ENCODE measurements at places on chromosomes 16 and 17.

- no peak for DNase-seq
- H3K4me1 ChIP-seq: no peaks in the 10 kb centered on the region
- no peak overlapping the region for H3K4me3 ChIP-seq
- no peak overlapping the region for H3K27ac ChIP-seq
- H3K27me3 ChIP-seq: peaks cover 35% of the 10 kb centered on the region
Observed at GRCh38 chr17:15342460-15342859, 1.1 kb upstream of the TEKT3 start.

- peak; percentile 50 for DNase-seq
- peak within 1 kb of the TSS; percentile 80 for H3K27ac ChIP-seq
- no peaks in the 10 kb centered on the region for H3K27me3 ChIP-seq
- peaks cover 6% of the 10 kb centered on the region for H3K4me1 ChIP-seq
- H3K4me3 ChIP-seq: peak within 1 kb of the TSS; percentile 74
Observed at GRCh38 chr16:66830422-66831404, at the start of gene NAE1. Gene NAE1 (minus strand): TSS chr16:66830976. CDS start chr16:66830899, 77 bp downstream.

DNA sequence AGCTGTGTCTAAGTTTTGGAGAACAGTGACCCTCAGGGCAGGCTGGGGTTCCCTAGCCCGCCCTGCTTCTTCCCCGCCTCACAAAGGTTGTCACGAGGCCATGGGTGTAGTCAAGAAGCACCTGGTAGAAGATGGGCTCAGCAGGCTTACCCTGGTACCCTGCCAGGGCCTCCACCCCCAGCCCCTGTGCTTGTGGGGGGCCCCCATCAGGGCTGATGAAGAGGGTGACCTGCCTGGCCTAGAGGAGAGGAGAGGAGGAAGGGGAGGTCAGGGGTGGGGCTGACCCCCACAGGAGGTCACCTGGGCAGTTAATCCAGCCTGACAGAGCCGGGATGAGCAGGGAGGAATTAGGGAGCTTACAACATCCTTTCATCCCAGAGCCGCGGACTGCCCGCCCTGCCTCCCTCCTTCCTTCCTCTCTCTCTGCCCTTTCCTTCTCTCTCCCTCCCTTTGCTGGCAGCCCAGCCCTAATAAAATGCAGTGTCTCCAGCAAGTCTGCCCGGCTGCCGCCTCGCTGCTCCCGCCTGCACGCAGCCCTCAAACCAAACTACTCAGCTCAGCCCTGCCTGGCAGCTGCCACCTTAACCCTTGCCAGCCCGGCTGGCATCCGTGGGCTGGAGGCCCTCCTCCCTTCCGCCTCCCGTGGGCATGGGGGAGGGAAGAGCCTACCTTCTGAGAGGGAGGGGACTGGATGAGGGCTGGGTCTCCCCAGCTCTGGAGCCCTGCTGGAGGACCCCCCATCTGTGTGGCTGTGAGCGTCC is 7.2 kb downstream of the DLX3 start:
- no peaks in the 10 kb centered on the region for H3K27me3 ChIP-seq
- H3K36me3 ChIP-seq: no peaks in the 10 kb centered on the region

- no peak for DNase-seq
- H3K27ac ChIP-seq: no peak overlapping the region
- H3K27me3 ChIP-seq: no peaks in the 10 kb centered on the region
Observed at GRCh38 chr17:12730421-12730820, 58.9 kb upstream of the ARHGAP44 start.

GRCh38 chr17:57902117-57902799 is 52.4 kb upstream of the MRPS23 start:
- H3K27me3 ChIP-seq: no peaks in the 10 kb centered on the region
- DNase-seq: no peak
- no peak overlapping the region for H3K4me3 ChIP-seq
- H3K27ac ChIP-seq: peak overlapping the region; percentile 57
- peaks cover 66% of the 10 kb centered on the region for H3K4me1 ChIP-seq

- H3K4me1 ChIP-seq: no peaks in the 10 kb centered on the region
- H3K36me3 ChIP-seq: no peaks in the 10 kb centered on the region
- H3K27me3 ChIP-seq: no peaks in the 10 kb centered on the region
- no peak overlapping the region for H3K27ac ChIP-seq
Observed at GRCh38 chr16:72502594-72503005, 330.6 kb upstream of the PMFBP1 start.

DNA sequence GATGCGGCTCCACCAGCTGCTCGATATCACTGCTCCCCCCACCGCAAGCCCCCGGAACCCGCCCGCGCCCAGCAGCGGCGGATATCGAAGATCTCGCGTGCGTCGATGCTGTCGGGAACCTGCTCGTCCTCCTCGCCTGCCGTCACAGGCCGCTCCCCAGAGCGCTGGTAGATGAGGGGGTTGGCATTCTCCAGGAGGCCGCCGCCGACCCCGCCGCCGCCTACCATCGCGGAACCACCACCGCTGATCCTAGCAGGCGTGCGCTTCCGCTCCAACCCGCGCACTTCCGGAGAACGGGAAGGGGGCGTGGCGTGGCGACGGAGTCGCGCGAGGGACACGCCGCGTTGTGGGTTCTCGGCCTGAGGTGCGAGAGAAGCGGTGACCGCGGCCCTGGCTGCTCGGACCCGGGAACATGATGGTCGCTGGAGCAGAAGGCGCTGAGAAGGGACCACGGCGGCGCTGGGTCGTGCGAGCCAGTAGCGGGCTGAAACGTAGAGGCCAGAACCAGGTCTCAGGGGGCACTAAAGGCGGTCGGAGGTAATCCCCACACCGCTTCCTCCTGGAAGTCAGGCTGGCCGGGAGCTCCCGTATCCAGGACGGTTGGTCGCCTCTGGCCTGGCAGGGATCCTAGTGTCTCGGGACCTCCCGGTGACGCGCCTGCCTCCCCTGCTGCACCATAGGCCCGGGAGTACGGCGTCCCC is at the start of gene CIAO2B:
Gene CIAO2B (minus strand): TSS at position 265 of the 701 bp plus-strand sequence. CDS start 38 bp downstream, at position 227.
- H3K27me3 ChIP-seq: no peaks in the 10 kb centered on the region
- H3K4me1 ChIP-seq: peaks cover 3% of the 10 kb centered on the region
- H3K36me3 ChIP-seq: peaks cover 8% of the 10 kb centered on the region
- H3K27ac ChIP-seq: peak within 1 kb of the TSS; percentile 88

- no peaks in the 10 kb centered on the region for H3K27me3 ChIP-seq
- no peaks in the 10 kb centered on the region for H3K36me3 ChIP-seq
- no peaks in the 10 kb centered on the region for H3K4me1 ChIP-seq
- H3K4me3 ChIP-seq: no peak overlapping the region
- no peak for DNase-seq
Observed at GRCh38 chr16:87698676-87699199, 67.0 kb downstream of the KLHDC4 start.

- H3K27me3 ChIP-seq: no peaks in the 10 kb centered on the region
- H3K27ac ChIP-seq: no peak overlapping the region
- DNase-seq: no peak
- H3K4me3 ChIP-seq: no peak overlapping the region
- H3K36me3 ChIP-seq: no peaks in the 10 kb centered on the region
Observed at GRCh38 chr17:3678095-3678820, 9.6 kb downstream of the EMC6 start.

DNA sequence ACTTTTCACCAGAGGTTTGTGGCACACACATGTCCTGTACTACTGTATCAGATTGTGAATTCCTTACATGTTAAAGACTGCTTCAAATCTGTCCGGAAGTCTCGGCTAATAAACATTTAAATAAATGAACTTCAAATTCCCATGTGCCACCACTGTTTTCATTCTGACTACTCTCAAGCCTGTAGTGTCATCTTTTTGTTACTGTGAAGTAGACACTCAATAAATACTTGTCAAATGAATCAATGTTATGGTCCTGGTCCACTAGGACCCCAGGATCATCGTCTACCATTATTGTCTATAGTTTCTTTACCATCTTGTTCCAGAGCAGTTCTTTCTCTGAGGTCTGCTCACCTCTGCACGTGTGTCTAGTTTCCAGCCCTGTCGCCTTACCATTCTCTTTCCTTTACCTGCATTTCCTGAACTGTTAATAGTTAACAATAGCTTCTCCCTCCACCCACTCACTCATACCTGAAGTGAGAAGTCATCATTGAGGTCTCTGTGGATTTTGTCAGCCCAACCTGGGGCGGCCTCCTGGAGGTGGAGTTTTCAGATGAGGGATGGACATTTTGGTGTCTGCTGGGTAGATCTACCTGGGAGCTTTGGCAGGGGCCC is 333.0 kb downstream of the SEC14L1 start:
- no peaks in the 10 kb centered on the region for H3K27me3 ChIP-seq
- H3K27ac ChIP-seq: no peak overlapping the region
- 0 out of 2 replicates have a peak, but pooled peaks cover 4% of the 10 kb centered on the region for H3K36me3 ChIP-seq
- DNase-seq: no peak
- no peak overlapping the region for H3K4me3 ChIP-seq

DNA sequence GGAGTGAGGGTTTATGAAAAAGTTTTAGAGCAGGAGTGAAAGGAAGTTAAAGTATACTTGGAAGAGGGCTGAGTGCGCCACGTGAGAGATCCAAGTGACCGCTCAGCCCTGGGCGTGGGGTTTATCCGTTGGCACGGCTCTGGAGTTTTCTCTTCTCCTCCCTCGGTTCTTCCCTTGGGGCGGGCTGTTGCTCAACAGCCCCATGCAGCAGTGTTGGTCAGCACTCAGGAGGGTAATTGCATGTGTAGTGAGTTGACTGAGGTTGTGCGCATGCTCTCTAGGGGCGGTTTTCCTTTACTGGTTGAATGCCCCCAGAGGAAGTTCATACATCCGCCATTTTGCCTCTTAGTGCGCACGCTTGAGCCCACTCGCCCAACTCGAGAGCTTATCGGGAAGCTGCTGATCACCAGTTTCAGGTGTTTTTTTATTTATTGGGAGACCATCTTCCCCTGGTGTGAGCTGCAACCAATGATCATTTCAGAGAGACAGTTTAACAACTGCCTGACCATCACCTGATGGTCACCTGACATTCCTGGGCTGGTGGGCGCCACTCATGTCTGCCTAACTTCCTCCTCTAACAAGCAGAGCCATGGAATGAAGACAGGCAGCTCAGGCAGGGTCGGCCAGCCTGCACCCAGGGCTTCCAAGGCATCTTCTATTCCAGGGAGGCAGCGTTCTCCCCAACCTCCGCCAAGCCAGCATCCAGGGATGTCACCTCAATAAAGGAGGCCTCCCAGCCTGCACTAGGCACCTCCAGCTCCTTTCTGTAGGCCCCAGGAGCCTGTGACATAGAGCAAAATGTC is 41.3 kb upstream of the DNAH17 start:
- DNase-seq: no peak
- no peaks in the 10 kb centered on the region for H3K27me3 ChIP-seq
- no peak overlapping the region for H3K27ac ChIP-seq
- no peaks in the 10 kb centered on the region for H3K4me1 ChIP-seq

GRCh38 chr17:31286587-31286986 is 10.5 kb downstream of the OMG start:
- no peaks in the 10 kb centered on the region for H3K4me1 ChIP-seq
- H3K36me3 ChIP-seq: no peaks in the 10 kb centered on the region
- no peak overlapping the region for H3K4me3 ChIP-seq

DNA sequence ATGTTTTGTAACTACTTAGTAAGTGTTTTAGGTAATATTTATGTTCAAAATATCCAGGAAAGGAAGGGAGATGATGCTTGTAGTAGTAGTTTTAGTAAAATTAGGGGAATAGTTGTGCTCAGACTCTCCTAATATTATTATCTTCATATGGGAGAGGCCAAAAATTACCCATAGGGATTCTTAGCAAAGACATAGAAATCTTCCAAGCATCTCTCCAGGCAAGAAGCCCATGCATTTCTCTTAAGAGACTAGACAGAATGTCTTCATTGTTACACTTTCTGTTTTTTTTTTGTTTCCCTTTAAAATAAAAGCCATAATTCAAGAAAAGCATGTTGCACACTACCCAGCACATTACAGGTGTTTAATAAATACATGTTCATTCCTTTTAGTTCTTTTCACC is 180.6 kb downstream of the CYB561 start:
- no peaks in the 10 kb centered on the region for H3K36me3 ChIP-seq
- no peak overlapping the region for H3K4me3 ChIP-seq
- no peak for DNase-seq
- no peak overlapping the region for H3K27ac ChIP-seq
- peaks cover 12% of the 10 kb centered on the region for H3K4me1 ChIP-seq

GRCh38 chr17:17818088-17818526 is 18.7 kb downstream of the SREBF1 start:
- no peaks in the 10 kb centered on the region for H3K27me3 ChIP-seq
- H3K4me3 ChIP-seq: no peak overlapping the region
- no peaks in the 10 kb centered on the region for H3K36me3 ChIP-seq

- H3K36me3 ChIP-seq: no peaks in the 10 kb centered on the region
- no peak for DNase-seq
- H3K27ac ChIP-seq: peak overlapping the region; percentile 82
- peak overlapping the region; percentile 73 for H3K4me3 ChIP-seq
- peaks cover 22% of the 10 kb centered on the region for H3K4me1 ChIP-seq
- no peaks in the 10 kb centered on the region for H3K27me3 ChIP-seq
Observed at GRCh38 chr17:8189041-8189710, 804 bp downstream of the BORCS6 start.

GRCh38 chr16:17070882-17071592 is 399.7 kb downstream of the XYLT1 start:
- no peaks in the 10 kb centered on the region for H3K36me3 ChIP-seq
- no peak for DNase-seq
- H3K4me3 ChIP-seq: no peak overlapping the region
- no peaks in the 10 kb centered on the region for H3K4me1 ChIP-seq
- peaks cover 14% of the 10 kb centered on the region for H3K27me3 ChIP-seq

GRCh38 chr16:84851192-84852127 is 31.7 kb downstream of the CRISPLD2 start:
- DNase-seq: peak; percentile 81
- H3K4me3 ChIP-seq: no peak overlapping the region
- no peaks in the 10 kb centered on the region for H3K36me3 ChIP-seq
- no peaks in the 10 kb centered on the region for H3K27me3 ChIP-seq
- peak overlapping the region; percentile 80 for H3K27ac ChIP-seq
- peaks cover 43% of the 10 kb centered on the region for H3K4me1 ChIP-seq

DNA sequence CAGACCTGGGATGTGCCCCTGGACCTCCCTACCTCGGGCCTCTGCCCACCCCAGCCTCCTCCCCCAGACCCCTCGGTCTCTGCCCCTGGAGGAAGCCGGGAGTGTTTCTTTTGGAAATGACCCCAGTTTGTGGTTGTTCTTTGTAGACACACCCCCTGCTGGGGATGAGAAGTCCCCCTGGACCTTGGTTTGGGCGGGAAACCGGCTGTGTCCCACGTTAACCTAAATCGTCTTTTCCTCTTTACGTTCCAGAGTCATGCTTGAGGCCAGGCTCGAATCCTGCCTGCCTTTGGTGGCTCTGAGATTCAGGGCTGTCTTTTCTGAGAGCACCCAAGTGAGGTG is 116.6 kb downstream of the METRNL start:
- no peaks in the 10 kb centered on the region for H3K27me3 ChIP-seq
- no peaks in the 10 kb centered on the region for H3K36me3 ChIP-seq
- DNase-seq: no peak
- no peaks in the 10 kb centered on the region for H3K4me1 ChIP-seq

- H3K36me3 ChIP-seq: peaks cover 3% of the 10 kb centered on the region
- no peaks in the 10 kb centered on the region for H3K27me3 ChIP-seq
- H3K4me1 ChIP-seq: peaks cover 3% of the 10 kb centered on the region
Observed at GRCh38 chr16:31705371-31705770, 168.2 kb upstream of the ZNF267 start.

- no peak overlapping the region for H3K27ac ChIP-seq
- no peak overlapping the region for H3K4me3 ChIP-seq
- H3K36me3 ChIP-seq: no peaks in the 10 kb centered on the region
- no peaks in the 10 kb centered on the region for H3K27me3 ChIP-seq
- no peaks in the 10 kb centered on the region for H3K4me1 ChIP-seq
Observed at GRCh38 chr17:10881959-10882358, 44.1 kb upstream of the PIRT start.

GRCh38 chr16:3992297-3993051 is 112.0 kb upstream of the CREBBP start:
- no peaks in the 10 kb centered on the region for H3K36me3 ChIP-seq
- no peak overlapping the region for H3K27ac ChIP-seq
- H3K4me1 ChIP-seq: no peaks in the 10 kb centered on the region
- no peak overlapping the region for H3K4me3 ChIP-seq
- DNase-seq: no peak

All from Panc1 (cell line).